EH (cell line): ENCODE measurements at places on chromosomes 1 and 21.

DNA sequence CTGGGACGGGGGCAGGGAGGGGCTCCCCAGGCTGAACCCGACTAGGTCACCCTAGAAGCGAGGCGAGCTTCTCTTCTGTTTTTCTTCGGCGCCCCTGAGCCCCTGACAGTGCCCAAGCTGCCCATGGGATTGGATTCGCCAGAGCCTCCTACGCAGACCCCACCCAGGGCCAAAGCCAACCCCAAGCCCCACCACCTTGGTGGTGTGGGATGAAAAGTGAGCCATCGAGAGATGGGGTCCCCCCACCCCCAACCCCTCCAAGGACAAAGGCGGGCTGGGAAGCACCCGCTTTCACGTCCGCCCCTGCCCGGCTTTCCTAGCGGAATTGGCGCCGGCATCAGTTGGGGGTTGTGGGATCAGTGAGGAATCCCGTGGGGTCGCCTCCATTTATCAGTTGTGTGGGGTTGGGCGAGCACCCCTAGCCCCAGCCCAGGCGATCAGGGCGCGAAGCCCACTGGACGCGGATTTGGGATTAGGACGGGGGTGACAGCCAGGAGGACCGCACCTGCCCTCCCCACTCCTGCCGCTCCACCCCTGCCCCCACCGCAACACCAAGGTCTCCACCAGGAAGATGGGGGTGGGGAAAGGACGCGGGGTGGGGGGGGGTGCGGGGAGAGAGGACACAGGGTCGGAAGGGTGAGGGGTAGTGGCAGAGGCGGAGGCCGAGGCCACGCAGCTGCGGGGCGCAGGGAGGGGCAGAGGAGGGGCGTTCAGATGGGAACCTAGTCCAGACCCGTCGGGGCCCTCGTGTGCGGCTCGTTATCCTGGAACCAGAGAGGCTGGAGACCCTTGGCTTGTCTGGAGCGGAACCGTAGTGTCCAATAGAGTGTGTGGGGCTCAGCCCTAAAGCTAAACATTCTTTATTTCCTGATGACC lies 4.4 kb downstream of the TSPEAR start:
- DNase-seq, result no peak

DNA sequence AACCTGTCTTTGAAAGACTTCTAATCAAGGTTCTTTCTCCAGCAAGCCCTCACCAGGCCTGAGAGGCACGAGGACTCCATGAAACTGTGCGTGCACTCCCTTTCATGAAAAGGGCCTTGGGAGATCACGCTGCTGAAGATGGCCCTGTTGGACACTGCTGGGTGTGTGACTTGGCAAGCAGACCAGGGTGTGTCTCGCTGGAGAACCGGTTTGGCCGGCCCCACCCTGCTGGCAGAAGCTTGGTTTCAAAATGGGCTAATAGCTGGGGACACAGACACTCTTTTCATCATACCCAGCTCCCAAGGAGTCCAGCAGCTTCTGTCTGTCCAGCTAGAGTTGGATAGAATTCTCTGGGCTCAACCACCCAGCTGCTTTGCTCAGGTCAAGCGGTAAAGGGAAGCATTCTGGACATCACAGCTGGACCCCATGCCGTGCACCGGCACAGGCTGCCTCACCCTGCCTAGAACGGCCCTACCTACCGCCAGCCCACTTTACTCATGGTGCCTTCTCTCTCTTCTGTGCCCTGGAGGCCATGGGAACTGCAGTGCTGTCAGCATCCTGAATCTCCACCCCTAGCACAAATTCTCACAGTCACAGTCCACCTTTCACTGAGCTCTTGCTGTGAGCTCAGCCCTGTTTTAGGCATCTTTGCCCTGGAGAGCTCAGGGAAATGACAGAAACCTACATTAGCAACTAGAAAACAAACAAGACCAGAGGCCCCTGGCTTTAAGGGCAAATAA lies 24.6 kb downstream of the PKP1 start:
- DNase-seq, result no peak

- no peak for DNase-seq
These were observed 2.8 kb downstream of the CLDN19 start for GRCh38 chr1:42737257-42737656.

GRCh38 chr1:111801071-111801850 lies 45.6 kb downstream of the DDX20 start:
- no peak for DNase-seq

- DNase-seq, result peak; percentile 78
These were observed 2.0 kb upstream of the EFNA4 start for GRCh38 chr1:155061381-155062150.

- DNase-seq, result peak; percentile 99
These were observed 78.7 kb downstream of the FGGY start for GRCh38 chr1:59375321-59376220.

DNA sequence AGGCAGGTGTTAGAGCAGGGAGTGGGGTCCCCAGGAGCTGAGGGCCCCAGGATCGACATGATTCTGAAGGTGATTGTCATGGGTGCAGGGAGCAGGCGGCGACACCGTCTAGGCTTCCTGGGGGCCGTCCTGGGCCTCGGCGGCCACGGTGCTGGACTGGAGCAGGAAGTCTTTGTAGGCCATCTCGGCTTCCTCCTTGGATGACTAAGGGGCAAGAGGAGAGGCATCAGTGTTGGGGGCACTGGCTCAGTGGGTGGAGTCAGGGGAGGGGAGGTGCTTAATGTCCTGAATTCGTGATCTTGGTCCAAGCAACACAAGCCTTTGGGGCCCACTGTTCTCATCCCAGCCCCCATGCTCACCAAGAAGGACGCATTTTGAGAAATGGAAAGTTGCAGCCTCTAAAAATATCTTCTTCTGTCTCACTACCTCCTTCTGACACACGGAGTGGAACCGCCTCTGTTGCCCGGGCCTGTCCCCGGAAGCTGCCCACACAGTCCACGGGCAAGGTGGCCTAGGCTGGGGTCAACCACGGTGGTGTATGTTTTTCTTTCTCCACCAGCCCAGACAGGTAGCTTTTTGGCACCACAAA lies 8.6 kb upstream of the FCMR start:
- DNase-seq, result no peak

- peak; percentile 56 for DNase-seq
These were observed 483.3 kb downstream of the TTLL7 start for GRCh38 chr1:83515578-83516154.
